ENCODE measurements at places on chromosomes 3 and 15.
A peak's percentile ranks its signal among the peaks of the same experiment; 100 is the strongest.

GRCh38 chr15:27784107-27784506 is 315.0 kb downstream of the OCA2 start:
- peak; percentile 9 for DNase-seq

GRCh38 chr3:63400246-63400860 is 122.2 kb downstream of the SYNPR start:
- no peak for DNase-seq

DNA sequence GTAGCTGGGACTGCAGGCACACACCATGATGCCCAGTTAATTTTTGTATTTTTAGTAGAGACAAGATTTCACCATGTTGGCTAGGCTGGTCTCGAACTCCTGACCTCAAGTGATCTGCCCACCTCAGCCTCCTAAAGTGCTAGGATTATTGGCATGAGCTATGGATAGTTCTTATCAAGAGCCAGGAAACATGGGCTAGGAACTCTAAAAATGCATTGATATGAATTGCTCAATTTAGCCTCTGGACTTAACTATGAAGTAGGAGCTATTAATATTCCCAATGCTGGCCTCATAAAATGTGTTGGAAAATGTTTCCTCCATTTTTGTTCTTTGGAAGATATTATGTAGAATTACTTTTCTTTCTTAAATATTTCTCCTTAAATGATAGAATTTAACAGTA is 82.8 kb upstream of the PEX5L start:
- DNase-seq: no peak

DNA sequence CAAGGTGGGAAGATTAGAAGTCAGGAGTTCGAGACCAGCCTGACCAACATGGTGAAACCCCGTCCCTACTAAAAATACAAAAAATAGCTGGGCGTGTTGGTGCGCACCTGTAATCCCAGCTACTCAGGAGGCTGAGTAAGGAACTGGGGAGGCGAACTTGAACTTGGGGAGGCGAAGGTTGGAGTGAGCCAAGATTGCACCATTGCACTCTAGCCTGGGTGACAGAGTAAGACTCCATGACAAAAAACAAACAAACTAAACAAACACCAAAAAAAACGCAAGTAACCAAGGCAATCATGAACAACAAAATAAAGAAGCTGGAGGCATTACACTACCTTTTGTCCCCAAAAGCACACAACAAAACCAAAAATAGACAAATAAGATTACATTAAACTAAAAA is 547.3 kb upstream of the GBE1 start:
- no peak for DNase-seq

DNA sequence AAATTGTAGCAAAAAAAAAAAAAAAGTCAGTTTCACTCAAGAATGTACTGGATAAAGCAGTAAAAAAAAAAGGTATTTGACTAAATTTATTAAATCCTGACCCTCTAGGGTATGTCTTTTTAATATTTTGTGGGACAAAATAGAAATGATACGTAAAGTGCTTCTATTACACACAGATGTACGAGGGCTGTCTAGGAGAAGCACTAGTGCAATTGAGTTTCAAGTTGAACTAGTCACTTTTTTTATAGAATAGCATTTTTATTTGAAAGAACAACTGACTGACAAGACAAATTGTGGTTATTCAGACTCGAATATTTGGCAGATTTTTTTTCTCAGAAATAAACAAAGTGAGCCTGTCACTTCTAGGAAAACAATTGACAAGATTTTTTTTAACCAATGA is 49.0 kb downstream of the CCDC54 start:
- no peak for DNase-seq

- DNase-seq: no peak
Observed at GRCh38 chr15:83723216-83723615, 69.3 kb downstream of the ADAMTSL3 start.

GRCh38 chr3:16551342-16551976 is 38.0 kb upstream of the RFTN1 start:
- no peak for DNase-seq

DNA sequence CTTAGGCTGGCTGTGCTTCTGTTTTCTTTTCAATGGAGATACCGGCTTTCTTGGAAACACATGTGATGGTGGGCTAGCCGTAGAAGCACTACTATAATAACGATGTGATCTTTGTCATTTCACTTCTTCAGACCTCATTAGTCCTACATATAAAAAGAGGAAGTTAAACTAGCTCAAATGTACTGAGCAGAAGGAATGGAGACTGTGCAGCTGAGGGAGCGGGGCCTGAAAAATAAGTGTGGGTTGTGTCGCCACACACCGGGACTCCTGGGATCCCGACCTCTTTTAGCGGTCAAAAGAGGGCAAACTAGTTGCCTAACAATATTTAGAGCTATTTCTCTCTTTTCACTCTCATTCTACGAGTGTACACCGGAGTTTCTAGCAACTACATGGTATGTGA is 1.0 kb upstream of the RNF7 start:
- no peak for DNase-seq

DNA sequence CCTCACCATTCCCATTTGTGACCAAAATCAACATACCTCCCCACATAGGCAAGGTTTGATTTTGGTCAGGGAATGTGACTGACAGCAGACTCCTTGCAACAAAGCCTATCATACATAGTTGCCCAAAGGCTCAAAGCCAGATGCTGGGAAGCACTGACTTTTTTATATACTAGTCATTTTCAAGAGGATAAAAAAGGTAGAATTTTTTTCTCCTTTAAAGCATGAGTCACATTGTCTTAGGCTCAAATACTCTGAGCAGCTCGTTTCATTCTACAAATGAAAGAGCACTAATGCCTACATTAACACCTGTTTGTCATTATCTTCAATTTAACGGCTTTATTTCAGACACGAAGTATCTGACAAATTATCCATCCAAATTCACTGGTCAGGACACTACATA is 36.2 kb downstream of the ICE2 start:
- no peak for DNase-seq

GRCh38 chr3:129574206-129574605 is 31.2 kb downstream of the H1-8 start:
- DNase-seq: no peak

DNA sequence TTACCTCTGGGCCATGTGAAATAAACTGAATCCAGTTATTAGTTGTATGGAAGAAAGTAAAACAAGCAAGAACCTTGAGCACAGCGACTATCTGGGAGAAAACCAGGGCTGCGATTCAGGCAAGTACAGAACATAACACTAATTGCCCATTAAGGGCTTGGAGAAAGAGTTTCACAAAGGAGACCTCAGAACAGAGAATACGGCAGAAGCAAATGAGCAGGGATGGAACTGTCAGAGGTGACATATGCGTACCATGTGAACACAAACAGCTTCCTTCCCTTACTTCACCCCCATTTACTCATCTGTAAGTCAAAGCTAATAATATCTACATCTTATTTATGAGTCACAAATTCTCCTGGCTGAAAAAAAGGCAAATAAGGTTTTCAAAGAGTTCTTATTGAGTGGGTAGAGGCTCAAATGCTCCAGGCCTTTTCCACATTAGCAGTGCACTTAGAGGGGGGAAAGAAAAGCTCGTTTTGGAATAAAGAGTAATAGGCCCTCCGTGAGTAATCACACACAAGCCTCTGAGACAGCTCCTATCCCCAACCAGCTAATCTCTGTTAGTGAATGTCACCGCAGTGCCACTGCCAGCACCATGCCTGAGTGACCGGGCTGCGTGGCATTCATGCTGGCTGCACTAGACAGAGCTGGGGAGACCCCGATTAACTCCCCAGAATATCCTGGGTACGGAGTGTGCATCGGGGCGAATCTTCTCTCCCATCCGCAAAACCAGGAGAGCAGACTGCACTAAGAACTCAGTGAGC is 2.6 kb downstream of the PCSK6 start:
- no peak for DNase-seq

- no peak for DNase-seq
Observed at GRCh38 chr3:17025594-17026139, 140.9 kb downstream of the PLCL2 start.

GRCh38 chr3:78879295-78879860 is 888.4 kb downstream of the ROBO1 start:
- no peak for DNase-seq

DNA sequence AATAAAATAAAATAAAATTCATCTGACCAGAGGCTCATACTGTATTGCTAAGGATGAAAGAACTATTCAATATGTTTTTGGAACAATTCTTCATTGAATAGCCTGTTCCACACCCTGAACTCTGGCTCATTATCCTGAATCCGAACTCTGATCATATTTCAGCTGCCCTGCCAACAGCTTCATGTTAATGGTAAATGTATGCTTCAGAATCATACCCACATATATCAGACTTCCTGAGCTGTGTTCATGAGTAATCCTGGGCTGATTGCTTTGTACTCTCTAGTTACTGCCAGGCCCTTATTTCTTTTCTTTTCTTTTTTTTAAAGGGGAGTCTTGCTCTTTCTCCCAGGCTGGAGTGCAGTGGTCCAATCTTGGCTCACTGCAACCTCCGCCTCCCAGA is 11.8 kb downstream of the INO80 start:
- DNase-seq: no peak

- no peak for DNase-seq
Observed at GRCh38 chr15:92821491-92822116, 78.5 kb upstream of the CHD2 start.
